ENCODE measurements at places on chromosomes 5 and 9. TPM values are rescaled to one million over a fixed set of nuclear protein-coding genes. Genes with fewer than 3 reads are reported as not detected.

The INSL6 gene
- total RNA-seq: not detected

GRCh38 chr5:170885809-170886208 lies 24.0 kb downstream of the RANBP17 start:
- H3K27me3 ChIP-seq: no peaks in the 10 kb centered on the region
- DNase-seq: no peak
- no peak overlapping the region for H3K4me3 ChIP-seq
- no peaks in the 10 kb centered on the region for H3K4me1 ChIP-seq
- no peaks in the 10 kb centered on the region for H3K36me3 ChIP-seq

- H3K27ac ChIP-seq: no peak overlapping the region
- peaks cover 5% of the 10 kb centered on the region for H3K4me1 ChIP-seq
- no peaks in the 10 kb centered on the region for H3K27me3 ChIP-seq
- DNase-seq: no peak
- H3K36me3 ChIP-seq: no peaks in the 10 kb centered on the region
Measured at GRCh38 chr5:179235416-179236400, 109.6 kb downstream of the ADAMTS2 start.

DNA sequence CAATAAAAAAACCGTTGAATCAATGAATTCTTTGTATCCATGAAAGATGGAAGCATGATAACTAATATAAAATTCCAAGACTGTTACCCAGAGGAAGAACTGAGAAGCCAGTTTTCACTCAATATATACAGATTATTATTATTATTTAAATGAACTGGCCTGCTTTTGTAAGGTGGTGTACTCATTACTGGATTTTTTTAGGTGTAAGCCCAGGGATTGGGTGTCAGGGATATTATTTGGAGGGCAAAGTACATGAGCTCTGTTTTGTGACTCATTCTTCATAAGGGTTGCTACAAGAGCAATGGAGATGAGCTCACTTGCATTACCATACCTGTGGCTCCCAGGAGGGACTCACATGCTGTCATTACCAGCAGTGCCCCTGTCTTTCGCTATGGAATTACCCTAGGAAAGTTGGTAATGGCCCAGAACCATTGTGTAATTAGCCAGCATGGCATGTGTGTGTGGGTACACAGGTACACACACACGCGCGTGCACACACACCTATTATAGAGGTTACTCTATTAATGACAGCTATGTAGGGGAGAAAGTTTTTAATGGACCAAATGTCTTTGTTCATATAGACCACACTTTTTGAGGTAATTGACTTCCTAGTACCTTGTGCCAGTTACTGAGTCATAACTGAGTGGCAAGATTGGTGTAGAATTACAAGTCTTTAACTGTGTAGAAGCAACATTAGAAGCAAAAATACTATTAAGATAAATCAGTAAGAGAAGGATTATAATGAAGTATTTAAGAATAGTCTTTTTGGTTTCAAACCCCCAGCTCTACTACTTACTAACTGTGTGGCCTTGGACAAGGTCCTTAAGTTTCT lies 143.4 kb downstream of the GDNF start:
- H3K27me3 ChIP-seq: no peaks in the 10 kb centered on the region
- H3K36me3 ChIP-seq: peaks cover 3% of the 10 kb centered on the region
- H3K4me3 ChIP-seq: no peak overlapping the region
- H3K4me1 ChIP-seq: no peaks in the 10 kb centered on the region

All from esophagus muscularis mucosa (tissue), 4 donors.